ENCODE measurements at places on chromosomes 2 and 18.

- no peak for DNase-seq
Observed at GRCh38 chr18:37378336-37379010, 187.1 kb downstream of the CELF4 start.

DNA sequence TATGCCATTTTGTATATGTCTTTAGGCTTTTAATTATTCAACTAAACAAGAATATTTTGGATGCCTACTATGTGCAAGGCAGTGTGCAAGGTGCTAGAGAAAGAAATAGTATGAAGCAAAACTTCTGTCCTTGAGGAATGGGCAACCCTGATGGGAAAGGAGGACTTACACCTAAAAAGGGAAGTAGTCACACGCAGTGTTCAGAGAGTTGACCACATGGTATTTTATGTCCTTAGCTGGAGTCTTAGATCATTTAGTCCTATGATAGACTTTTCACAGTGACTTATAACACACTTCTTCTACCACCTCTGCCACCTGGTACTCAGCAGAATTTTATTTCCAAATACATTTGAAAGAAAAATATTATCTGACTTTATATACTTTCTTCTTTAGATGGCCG, 291.6 kb downstream of the PLCL1 start:
- DNase-seq: no peak

DNA sequence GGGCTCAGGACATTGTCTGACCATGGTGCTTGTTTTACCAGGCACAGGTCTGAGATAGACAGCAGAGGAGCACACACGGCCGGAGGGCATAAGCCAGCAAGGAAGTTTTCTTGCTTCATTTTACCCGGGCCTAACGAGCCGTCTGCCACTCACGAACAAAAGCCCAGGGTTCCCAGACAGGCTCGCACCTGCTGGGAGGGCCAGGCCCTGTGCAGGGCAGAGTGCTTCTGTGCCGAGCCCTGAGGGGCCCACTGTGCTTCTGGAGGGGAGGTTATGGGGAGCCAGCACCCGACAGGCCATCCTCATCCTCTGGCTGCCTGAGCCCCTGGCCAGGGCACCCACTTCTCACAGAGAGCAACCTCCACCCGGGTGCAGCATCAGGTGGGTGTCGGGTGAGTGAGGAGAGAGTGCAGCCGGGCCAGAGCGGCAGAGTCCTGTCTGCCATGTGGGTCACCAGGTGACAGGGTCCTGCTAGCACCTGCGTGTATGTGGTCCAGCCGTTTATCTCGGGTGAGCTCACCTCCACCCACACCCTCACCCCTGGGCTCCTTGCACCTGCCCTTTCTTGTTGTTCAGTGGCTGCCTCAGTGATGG, 297.9 kb downstream of the NDUFA10 start:
- no peak for DNase-seq

DNA sequence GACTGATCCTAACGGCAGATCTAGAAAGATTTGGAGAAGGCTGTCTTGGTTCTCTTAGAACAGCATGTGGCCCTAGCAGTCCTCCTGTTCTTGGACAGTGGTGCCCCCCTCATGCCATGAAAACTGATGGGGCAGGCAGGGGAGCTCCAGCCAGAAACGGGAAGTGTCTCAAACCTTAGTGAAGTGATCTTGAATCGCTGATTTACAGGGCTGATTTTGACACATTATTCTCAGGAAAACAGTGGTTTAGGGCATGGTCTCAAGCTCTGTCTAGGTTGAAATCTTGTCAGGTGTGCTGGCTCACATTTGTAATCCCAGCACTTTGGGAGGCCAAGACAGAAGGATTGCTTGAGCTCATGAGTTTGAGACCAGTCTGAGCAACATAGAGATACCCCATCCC, 37.8 kb downstream of the SRSF7 start:
- no peak for DNase-seq

DNA sequence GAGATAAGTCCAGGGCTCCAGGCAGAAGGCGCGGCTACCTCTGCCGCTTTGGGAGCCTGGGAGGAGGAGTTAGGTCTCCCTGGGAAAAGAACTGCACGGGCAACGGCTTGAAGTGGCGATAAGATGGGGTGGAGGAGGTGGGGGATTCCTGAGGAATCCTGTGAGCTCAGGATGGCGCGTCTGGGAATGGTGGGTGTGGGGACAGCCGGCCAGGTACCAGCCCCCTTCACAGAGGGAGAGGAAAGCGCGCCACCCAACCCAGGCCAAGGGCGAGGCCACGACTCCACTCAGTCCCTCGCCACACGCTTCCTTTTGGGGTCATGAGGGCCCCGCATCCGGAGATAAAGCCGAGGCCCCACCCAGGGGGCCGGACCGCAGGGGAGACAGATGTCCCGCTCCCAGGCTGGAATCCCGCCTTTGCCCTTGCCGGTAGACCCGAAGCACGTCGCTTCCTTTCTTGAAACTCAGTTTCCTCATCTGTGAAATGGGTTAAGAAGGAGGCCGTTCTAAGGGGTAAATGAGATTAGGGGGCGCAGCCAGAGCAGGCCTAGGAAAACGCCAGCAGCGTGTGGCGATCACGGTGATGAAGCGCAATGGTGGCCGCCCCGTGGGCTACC, 1.7 kb upstream of the CTDSP1 start:
- DNase-seq: no peak

- DNase-seq: no peak
Observed at GRCh38 chr18:39772155-39772919, 2182.7 kb upstream of the PIK3C3 start.

DNA sequence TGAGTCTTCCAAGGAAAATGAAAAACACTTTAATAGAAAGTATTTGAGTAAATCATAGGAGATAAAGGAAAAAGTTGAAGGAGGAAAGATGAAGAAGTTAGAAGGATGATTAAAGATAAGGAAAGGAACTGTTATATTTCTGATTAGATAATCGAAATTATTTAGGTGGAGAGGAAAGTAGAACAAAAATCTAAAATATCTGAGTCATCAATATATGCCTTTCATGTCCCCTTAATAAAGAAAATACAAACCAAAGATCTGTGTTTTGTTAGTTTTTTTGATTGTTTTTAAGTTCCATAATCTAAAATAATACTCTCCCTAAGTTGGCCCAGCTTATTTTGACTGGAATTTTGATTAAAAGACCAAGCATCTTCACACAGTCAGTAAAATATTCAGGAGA, 412.9 kb upstream of the DDX18 start:
- no peak for DNase-seq

DNA sequence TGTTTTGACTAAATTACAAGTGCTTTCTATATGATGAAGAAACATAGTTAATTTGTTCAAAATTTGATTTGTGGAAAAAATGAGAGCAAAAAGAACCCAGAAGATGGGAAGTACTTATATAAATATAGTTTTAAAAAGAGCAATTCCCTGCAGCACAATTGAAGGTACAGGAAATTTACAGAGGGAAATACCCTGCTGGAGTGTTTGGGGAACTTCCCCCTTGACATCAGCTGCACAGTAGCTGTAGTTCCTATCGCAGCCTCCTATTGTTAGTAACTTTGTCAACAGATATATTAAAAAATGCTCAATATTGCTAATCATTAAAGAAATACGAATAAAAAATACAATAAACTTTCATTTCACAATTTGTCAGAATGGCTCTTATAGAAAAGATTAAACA, 1118.8 kb upstream of the ZEB2 start:
- DNase-seq: no peak

DNA sequence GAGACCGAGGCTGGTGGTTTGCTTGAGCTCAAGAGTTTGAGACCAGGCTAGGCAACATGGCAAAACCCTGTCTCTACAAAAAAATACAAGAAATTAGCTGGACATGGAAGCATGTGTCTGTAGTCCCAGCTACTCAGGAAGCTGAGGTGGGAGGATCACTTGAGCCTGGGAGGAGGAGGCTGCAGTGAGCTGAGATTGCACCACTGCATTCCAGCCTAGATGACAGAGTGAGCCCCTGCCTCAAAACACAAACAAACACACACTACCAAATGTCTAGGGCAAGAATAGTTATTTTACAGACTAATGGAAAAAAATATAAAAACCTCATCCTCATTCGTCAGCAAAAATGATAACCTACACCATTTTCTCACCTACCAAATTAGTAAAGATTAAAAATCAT, 15.3 kb downstream of the BUB1 start:
- DNase-seq: no peak

GRCh38 chr18:47420130-47420529, 168.7 kb upstream of the SKOR2 start:
- no peak for DNase-seq

DNA sequence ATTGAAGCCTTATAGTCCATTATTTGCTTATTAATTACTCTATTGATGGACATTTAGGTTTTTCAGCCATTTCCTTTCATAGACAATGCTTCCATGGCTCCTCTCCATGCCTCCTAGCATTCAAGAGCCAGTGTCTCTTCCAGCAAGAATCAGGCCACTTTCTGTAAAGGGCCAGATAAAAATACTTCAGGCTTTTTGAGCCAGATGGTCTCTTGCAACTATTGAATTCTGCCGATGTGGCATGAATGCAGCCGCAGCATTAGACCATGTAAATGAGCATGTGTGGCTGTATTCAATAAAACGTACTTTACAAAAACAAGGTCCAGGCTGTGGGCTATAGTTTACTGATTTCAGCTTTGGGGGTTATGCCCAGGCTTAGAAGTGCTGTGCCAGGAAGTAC, 38.5 kb downstream of the TRAF3IP1 start:
- DNase-seq: no peak

- no peak for DNase-seq
Observed at GRCh38 chr18:58315739-58316215, 271.8 kb downstream of the NEDD4L start.

DNA sequence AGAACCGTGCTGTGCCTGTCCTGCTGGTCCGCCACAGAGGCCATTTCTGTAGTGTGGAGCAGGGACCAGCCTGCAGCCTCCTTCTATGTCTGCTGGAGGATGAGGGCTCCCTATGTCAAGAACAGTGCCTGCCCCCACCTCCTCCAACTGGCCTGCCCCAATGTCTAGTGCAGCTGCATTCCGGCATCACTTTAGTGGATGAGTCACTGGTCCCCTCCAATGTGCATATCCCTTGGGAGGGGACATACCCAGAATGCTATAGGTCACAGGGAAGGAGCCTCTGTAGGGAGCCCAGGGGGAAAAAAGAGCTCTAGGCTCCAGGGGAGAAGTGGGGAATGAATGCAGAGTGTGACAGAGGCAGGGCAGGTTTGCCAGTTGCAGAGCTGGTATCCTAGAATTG, 219.6 kb downstream of the CELF4 start:
- DNase-seq: no peak

- DNase-seq: no peak
Observed at GRCh38 chr2:95040426-95040825, 14.9 kb downstream of the MAL start.

DNA sequence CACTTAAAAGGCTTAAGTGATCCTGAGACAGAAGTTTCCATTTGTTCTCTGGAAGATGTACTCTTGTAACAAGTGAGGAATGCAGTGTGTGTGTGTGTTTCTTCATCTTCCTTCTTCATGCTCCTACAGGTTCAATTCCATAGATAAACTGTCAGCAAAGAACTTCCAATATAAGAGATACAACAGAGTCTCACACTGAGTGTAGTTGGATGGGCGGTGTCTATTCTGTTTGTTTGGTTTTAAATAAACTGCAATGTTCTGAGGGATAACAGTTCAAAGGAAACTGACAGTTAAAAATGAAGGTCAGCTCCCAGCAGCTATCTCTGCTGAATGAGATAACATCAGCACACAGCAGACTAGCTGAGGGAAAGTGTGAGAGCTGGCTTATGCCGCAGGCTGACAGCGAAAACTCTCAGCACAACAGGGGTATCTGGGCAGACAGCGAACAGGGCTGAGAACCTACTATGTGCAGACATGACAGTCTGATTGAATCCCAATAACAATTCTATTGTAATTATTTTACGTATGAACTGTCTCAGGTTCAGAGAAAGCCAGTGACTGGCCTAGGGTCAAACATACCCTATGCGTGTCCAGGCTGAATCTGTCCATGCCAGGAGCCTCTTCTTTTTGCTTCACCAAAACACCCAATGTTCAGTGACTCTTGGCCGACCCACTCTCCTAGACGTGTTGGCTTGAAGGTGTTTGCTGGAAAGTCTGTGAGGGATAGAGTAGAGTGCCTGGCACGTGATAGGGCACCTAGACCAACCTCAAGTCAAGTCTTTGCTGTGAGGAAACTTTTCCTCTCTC, 201.9 kb upstream of the TRIB2 start:
- no peak for DNase-seq

GRCh38 chr2:173654161-173654895, 299.7 kb downstream of the CDCA7 start:
- DNase-seq: no peak

DNA sequence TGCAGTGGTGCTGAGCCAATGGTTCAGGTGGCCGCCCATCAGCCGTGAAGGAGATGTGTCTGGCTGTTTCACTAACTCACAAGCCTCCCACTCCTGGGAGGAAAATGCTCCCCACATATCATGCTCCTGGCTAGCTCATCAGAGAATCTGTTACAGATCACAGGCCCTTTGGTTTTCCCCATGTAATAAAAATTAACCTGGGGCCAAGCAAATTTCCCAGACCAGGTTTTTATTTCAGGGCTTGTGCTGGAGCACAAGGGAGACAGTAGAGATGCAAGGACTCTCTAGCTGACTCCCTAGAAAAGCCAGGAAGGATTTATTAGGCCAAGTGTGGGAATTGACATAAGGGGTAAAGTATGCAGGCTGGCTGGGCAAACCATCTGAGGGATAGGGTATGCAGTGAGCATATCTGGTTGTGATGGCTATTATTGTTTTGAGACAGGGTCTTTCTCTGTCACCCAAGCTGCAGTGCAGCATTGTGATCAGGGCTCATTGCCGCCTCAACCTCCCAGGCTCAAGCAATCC, 40.6 kb upstream of the CCBE1 start:
- no peak for DNase-seq
